Astrocyte of the hippocampus (primary cell): ENCODE measurements at places on chromosomes 5 and 9.

GRCh38 chr9:18493451-18493993, 19.6 kb downstream of the ADAMTSL1 start:
- DNase-seq: peak; percentile 48

GRCh38 chr9:76232861-76233489, 161.3 kb downstream of the RFK start:
- no peak for DNase-seq

DNA sequence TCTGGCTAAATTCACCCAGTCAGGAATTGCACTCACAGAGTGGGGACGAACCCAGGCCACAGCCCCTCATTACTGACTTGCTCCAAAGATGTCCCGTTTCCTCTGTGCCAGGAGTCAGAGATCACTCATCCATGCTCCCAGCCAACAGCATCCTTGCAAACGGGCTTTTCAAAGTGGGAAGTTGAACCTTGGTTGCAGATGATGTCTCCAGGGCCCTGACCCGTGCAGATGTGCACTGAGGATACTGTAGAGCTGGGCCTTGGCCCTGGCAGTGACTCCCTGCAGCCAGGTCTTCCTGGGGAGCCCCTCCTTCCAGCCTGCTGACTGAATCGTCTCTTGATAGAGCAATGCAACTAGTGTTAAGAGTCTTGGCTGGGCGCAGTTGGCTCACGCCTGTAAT, 22.3 kb downstream of the TCF7 start:
- no peak for DNase-seq

GRCh38 chr5:125812651-125813050, 610.6 kb upstream of the GRAMD2B start:
- no peak for DNase-seq

GRCh38 chr5:81389025-81389424, 4.9 kb downstream of the ACOT12 start:
- DNase-seq: no peak

DNA sequence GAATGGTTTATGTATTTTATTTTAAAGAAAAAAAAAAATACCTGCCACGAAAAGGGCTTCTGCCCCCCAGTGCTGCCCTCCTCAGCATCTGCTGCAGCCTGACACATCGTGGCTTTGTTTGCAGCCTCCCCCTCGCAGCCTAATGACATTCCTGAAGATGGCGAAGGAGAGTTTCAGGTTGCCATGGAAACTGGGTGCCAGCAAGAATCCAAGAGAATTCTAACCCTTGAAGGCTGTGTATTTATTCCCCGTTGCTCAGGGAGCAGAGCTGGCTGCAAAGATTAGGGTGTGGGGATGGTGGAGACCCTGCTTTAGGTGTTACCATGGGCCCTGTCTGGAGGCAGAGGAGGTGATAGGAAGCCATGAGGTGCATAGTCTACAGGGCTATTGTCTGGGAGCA, 126.6 kb downstream of the NSG2 start:
- DNase-seq: peak; percentile 53

DNA sequence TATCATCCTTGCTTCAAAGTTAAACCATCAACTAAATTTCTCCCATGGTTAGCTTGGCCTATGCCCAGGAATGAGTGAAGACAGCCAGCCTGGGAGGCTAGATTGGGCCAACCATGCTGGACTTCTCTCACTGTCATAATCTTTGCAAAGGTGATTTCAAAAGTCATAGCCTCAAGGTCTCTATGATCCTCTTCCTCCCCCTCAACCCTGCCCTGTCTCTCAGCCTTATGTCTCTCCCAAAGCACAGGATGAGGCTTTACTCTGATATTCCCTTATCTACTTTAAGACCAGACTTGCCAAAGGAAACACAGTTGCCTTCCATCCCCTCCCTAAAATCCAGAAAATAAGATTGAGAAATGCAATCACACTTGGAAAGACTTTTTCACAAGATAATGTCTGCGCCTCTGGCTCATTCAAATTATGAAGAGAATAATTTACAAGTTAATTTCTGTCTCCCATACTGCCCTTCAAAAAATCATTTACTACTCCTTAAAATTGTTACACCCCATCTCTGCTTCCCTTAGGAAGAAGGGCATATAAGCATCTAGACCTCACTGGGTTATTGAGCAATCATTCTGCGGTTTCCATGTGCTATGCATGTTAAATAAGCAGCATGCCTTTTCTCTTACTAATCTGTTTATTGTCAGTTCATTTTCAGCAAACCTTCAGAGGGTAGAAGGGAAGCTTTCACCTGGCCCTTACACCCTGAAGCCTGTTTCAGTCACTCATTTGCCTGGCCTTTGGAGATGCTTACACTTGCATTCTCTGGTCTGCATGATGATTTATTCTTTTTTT, 113.8 kb upstream of the ANKRD55 start:
- peak; percentile 92 for DNase-seq
